ENCODE measurements at places on chromosomes 1 and 21.

DNA sequence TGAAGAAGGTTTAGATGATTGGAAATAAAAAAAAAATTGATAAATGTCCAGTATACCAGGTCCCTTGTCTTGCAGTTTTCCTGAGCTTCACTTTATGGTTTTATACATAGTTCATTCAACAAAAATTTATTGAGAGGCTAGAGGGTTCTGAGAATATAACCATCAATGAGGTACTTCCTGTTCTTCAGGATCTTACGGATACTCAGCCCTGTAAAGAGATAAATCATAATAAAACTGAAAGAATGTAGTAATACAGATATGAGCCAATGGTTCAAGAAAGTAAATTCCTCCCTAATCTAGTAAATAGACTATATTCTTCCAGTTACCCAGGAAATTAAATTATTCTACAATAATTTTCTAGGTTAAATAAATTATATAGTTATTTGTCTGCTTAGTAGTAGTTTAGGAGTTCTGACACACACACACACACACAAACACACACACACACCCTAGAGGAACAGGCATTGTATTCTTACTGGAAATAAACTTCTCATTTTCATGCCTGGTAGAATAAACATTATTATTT lies 70.4 kb upstream of the HMCN1 start:
- DNase-seq: no peak

DNA sequence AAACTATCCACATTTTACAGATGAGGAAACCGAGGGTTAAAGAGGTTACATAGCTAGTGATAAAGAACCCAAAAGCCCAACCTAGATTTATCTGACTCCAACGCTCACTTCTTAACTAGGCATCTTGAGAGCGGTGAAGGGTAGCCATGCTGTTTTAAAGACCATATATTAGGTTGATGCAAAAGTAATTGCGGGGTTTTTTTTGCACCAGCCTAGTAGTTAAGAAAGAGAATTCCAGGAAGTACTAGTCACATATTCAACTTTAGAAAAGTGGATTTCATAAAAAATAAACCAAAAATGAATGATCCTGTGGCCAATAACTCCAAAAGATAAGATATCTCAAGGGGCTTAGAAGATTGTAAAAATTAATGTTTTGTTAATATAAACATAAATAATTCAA lies 162.1 kb downstream of the GLUL start:
- no peak for DNase-seq

GRCh38 chr1:155984341-155984740 lies 6.0 kb upstream of the ARHGEF2 start:
- no peak for DNase-seq

DNA sequence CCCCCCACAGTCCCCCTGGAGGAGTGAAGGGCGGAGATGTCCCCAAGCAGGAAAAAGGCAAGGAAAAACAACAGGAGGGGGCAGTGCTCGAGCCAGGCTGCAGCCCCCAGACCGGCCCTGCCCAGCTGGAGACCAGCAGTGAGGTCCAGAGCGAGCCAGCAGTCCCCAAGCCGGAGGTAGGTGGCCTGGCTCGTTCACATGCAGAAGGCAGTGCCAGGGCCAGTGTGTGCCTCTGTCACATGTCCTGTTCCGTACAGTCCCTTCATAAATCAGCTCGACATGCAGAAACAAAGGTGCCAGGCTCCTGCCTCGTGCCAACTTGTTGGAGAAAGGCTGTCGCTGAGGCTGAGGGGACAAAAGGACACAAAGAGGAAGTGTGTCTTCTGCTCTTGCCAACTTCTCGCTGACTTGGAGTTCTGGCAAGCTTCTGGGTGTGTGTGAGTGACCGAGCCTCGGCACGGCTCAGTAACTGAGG lies 24.1 kb upstream of the MPZL1 start:
- no peak for DNase-seq

DNA sequence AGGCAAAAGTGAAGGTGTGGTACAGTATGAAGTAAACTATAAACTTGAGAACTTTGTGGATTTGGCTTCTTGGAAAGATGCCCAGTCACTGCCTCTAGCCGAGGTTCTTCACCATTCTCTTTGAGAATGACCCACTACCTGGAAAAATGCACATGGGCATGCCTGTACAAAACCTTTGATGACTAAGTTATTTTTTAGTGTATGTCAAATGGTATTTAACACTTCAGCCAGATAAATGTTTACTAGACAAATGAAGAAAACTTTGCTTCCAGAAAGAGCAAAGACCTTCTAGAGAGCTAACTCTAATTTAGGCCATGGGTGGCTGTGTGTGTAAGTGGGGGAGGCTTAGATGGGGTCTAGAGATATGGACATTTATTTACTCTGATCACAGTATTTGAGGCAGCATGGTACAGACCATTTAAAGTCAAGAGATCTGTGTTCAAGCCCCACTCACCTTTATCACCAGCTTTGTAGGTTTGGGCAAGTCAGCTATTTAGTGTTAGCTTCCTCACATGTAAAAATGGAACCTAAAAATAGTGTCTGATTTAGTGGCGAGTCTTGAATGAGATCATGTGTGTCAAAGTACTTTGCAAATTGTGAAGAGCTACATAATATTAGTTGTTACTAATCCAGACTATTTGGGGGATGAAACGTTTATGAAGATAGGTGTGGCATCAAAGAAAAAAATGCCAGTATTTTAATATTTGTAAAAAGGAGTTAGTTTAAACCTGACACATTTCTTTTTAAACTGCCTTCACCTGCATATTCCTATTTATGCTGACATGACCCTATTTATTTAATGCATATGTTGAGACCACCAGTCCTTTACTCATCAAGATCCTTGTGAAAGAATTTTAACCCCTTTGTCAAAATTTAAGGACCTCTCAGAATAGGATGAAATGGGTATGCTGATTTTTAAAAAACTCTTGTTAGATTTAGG lies 20.2 kb downstream of the NFYC start:
- DNase-seq: peak; percentile 93

DNA sequence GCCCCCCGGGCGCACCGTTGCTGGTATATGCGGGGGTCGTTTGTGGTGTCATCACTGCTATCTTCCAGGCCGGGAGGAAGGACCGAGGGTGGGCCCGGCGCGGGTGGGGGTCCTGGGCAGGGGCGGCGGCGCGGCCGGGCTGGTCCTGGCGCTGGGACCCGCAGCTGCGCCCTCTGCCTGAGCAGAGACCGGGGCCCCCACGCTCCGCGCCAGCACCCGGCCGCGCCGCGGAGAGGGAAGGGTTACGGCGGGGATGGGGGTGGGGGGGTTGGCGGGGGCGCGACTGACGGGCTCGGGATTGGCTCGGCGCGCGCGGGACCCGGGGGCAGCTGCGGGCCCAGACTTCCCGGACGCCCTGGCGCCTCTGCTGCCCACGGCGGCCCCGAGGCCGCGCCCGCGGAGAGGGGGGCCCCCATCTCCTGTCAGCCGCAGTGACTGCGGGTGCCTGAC lies 13.8 kb upstream of the SAMD11 start:
- no peak for DNase-seq

- DNase-seq: no peak
Measured at GRCh38 chr1:32372149-32372756, 9.9 kb downstream of the TSSK3 start.

DNA sequence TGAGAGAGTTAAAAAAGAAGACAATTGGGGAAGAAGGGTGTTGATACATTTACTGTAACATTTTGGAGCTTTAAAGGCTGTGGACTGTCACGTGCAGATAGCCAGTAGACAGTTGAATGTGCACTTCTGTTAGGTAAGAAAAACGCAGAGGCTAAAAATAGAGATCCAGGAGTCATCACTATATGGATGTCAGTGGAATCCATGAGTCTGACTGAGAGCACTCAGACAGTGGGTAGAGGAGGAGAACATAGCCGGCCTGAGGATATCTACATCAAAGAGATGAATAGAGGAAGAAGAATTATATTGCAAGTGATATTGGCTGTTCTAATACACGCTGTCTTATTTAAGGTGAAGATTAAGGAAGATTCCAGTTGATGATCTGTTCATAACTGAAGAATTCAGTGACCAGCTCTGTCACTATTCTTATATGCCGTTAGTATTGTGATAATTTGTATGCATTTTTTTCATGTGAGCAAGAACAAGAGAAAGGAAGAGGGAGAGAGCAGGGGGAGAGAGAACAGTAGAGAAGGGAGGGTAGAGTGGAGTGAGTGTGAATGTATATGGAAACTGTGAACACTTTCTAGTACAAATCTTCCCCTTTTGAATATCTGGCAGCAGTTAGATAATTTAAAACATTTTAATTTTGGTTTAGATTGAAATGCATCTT lies 344.8 kb downstream of the CHRM3 start:
- DNase-seq: no peak

- DNase-seq: no peak
Measured at GRCh38 chr1:23574265-23574754, 15.0 kb upstream of the ID3 start.

GRCh38 chr1:226678701-226679100 lies 60.4 kb downstream of the ITPKB start:
- DNase-seq: no peak

GRCh38 chr1:25573961-25574360 lies 30.6 kb downstream of the LDLRAP1 start:
- DNase-seq: no peak

GRCh38 chr1:62198069-62198780 lies 3.6 kb downstream of the L1TD1 start:
- DNase-seq: no peak

- no peak for DNase-seq
Measured at GRCh38 chr1:184152434-184152898, 100.9 kb downstream of the TSEN15 start.

GRCh38 chr1:3410142-3410925 lies 44.1 kb upstream of the ARHGEF16 start:
- peak; percentile 56 for DNase-seq

DNA sequence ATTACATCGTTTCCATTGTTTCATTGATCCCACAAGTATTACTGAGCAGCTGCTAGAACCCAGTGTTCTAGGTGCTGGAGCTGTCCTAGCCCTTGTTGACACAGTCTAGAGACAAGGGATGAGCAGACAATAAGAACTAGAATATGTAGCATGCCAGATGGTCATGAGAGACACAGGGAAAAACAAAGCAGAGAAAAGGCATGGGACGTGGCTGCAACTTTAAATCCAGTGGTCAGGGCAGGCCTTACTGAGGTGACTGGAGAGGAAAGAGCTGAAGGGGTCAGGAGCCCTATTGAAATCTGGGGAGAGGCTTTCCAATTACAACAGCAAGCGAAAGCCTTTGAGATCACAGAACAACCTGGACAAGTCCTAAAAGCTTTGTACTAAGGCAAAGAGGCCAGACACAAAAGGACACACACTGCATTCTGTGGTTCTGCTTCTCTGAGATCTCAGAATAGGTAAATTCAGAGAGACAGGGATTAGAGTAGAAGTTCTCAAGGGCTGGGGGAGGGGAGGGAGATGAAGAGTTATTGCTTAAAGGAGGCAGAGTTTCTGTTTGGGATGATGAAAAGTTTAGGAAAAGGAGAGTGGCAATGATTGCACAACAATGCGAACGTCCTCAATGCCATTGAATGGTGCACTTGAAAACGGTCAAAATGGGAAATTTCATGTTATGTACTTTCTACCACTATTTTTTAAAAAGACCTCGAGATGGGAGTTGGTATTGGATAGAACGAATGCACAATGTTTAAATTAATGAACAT lies 467.4 kb upstream of the VAMP3 start:
- peak; percentile 23 for DNase-seq

DNA sequence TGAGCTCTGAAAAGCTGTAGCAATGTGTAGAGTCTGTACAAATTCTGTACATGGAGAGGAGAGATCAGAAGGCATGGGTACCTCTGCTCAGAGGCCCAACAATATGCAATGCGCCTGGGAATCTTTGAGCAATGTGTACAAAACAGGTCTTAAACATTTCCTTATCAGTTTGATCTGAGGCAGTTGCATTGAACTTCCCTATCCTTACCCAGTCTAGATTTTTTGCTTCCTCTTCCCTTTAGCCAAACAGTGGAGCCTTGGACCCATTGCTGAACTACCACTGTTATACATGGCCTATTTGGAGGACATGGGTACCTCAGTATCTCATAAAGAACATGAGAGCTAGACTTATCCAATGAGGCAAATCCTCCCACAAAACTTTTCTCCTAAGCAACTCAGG lies 12.6 kb upstream of the MNDA start:
- DNase-seq: no peak

GRCh38 chr1:2650967-2651645 lies 18.3 kb upstream of the MMEL1 start:
- DNase-seq: no peak

DNA sequence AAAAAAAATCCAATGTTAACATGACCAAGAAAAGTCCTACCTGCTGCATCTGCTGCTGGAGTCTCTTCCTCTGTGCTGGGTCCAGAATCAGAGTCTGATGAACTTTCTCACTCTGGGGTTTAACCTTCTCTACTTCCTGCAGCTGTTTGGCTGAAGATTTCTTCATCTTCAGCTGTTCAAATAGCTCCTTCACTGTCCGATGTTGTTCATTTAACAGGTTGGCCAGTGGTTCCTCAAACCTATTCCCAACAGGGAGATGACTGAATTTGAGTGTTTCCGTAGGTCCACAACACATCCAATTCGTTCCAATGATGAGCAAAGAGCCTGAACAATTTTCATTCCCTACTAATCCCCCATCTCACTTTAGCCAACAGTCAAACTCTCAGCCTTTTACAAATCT lies 79.4 kb downstream of the GON4L start:
- DNase-seq: no peak

DNA sequence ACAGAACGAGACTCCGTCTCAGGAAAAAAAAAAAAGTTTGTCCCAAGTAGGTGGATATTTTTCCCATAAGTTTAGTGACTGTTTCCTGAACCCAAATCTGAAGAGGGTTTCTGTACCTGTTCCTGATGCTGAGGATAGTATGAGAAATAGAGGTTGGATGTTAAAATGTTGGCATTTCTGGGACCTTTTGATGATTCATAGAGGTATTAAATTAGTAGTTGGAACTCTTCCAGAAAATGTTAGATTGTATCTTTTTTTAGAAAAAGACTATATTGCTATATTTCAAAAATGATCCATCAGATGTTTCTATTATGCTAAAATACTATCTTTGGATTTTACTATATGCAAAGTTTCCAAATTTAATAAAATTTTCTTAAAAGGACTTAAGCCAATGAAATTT lies 2.9 kb upstream of the CENPL start:
- peak; percentile 47 for DNase-seq

- no peak for DNase-seq
Measured at GRCh38 chr21:38475519-38475918, 22.8 kb downstream of the ERG start.

DNA sequence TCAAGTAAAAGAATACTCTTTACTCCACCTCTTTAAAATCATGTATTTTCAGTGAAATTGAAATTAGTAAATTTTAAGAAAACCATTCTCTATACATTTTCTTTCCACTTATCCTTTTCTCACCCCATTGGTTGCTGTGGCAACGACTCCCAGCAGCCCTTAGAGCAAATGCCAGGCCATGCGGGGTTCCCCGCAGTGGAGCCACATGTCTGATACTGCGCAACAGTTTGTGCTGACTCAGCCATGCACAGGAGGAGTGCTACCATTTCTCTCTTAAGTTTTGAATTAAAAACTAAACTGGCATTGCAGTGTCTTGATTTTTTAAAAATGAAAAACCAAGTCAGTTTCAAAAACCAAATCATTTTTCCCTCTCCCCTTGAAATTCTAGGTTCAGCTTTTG lies 214.1 kb upstream of the L1TD1 start:
- DNase-seq: peak; percentile 55

Measured in MCF 10A (cell line).